Activated CD8-positive, alpha-beta memory T cell treated with anti-CD3 and anti-CD28 coated beads, Interleukin-2, amount 10 ng/mL, durations not matched to agents 7 days and 5 days (primary cell): ENCODE measurements at places on chromosomes 3 and 15. TPM values are rescaled to one million over a fixed set of nuclear protein-coding genes. Genes with fewer than 3 reads are reported as not detected.

EPHA6 gene
- not detected for total RNA-seq

TMOD2 gene
- 6.9 TPM for total RNA-seq

C2CD4A gene
- total RNA-seq: not detected

DUOX2 gene
- not detected for total RNA-seq

FAM162A gene
- 63.9 TPM for total RNA-seq

BSN gene
- 0.12 TPM for total RNA-seq

CD47 gene
- 133 TPM for total RNA-seq

HYAL3 gene
- 13.0 TPM for total RNA-seq

HIGD2B gene
- total RNA-seq: not detected

OR5H15 gene
- total RNA-seq: not detected

MAP6D1 gene
- 0.47 TPM for total RNA-seq

CLDN11 gene
- 0.16 TPM for total RNA-seq

CHRFAM7A gene
- 2.1 TPM for total RNA-seq

TLR9 gene
- total RNA-seq: 0.64 TPM

AP3B2 gene
- total RNA-seq: not detected

PCSK6 gene
- total RNA-seq: 1.5 TPM

USP13 gene
- total RNA-seq: 13.3 TPM

TRIM42 gene
- total RNA-seq: not detected

ACSBG1 gene
- total RNA-seq: 0.28 TPM

WDR49 gene
- total RNA-seq: not detected

LMOD3 gene
- total RNA-seq: not detected

OCA2 gene
- total RNA-seq: not detected

ARHGEF26 gene
- 0.23 TPM for total RNA-seq

ARL6 gene
- total RNA-seq: 5.4 TPM

OGG1 gene
- 32.1 TPM for total RNA-seq
